ENCODE measurements at places on chromosomes 1 and 21. TPM values are rescaled to one million over a fixed set of nuclear protein-coding genes. Genes with fewer than 3 reads are reported as not detected.
A peak's percentile ranks its signal among the peaks of the same experiment; 100 is the strongest.

- H3K4me3 ChIP-seq: no peak overlapping the region
- H3K27ac ChIP-seq: no peak overlapping the region
- no peak for DNase-seq
- H3K4me1 ChIP-seq: peaks cover 10% of the 10 kb centered on the region
- H3K36me3 ChIP-seq: no peaks in the 10 kb centered on the region
Measured at GRCh38 chr1:68113966-68114365, 63.5 kb upstream of the DIRAS3 start.

Gene SPRR5
- total RNA-seq: not detected

DNA sequence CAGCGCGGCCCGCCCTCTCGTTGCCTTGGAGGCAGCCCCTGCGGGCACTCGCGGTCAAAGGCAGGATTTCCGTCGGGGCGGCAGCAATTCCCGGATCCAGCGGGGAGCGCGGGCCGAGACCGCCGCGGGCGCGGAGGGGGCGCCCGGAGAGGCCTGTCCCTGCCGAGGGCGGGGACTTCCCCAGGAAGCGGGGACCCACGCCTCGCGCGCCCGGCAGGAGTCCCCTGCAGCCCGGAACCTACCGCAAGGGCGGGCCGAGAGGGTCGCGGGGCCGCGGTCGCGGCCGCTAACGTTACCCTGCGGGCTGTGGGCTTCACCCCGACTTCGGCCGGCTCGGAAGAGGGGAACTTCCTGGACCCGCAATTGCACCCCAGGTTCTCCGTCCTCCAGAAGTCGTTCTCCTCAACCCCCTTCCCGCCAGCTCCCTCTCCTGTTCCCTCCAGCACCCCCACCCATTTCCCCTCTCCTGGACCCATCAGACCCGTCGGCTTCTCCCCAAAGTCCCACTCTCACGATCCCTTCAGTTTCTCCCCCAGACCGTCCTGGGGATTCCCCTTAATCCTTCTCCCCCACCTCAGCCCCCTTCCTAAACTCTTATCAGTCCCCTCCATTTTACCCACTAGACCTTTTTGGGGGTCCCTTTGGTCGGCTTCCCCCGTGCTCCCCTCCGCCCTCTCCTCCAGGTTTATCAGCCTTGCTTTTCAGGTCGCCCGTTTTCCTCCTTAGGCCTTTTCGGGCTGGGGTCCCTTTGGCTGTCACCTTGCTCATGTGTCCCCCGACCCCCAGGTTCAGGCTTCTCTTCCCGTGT lies 604 bp downstream of the FGR start:
- peaks cover 21% of the 10 kb centered on the region for H3K27me3 ChIP-seq
- peak overlapping the region; percentile 52 for H3K4me3 ChIP-seq
- no peaks in the 10 kb centered on the region for H3K36me3 ChIP-seq
- H3K4me1 ChIP-seq: peaks cover 15% of the 10 kb centered on the region
- peak overlapping the region; percentile 78 for H3K27ac ChIP-seq
- DNase-seq: no peak

DNA sequence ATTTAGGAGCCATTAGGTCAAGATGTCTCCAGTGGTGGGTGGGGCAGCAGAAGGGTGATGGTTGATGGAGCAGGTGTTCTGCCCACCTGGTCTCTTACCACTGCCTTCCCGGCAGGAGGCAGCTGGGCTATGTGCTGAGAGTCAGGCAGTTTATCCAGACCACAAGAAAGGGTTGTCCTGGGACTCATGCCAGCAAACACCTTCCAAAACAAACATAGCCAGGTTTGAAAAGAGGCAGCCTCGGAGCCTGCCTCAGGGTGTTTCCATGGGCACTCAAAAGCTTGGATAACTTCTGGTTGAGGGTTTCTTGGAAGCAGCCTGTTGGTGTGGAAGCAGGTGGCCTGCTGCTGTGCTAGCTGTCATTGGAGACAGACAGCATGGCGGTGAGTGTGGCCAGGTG lies 187.2 kb downstream of the PCP4 start:
- no peak overlapping the region for H3K4me3 ChIP-seq
- DNase-seq: no peak
- no peaks in the 10 kb centered on the region for H3K4me1 ChIP-seq
- H3K27ac ChIP-seq: no peak overlapping the region

DNA sequence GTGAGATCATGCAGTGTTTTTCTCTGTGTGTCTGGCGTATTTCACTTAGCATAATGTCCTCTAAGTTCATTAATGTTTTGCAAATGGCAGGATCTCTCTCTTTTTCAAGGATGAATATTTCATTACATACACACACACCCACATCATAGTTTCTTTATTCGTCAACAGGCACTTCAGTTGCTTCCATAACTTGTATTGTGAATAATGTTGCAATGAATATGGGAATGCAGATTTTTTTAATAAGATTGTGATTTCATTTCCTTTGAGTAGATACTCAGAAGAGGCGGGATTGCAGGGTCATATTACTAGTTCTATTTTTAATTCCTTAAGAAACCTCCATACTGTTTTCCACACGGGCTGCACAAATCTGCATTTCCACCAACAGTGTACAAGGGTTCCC lies 134.0 kb downstream of the CLEC20A start:
- no peaks in the 10 kb centered on the region for H3K36me3 ChIP-seq
- no peaks in the 10 kb centered on the region for H3K27me3 ChIP-seq
- peaks cover 19% of the 10 kb centered on the region for H3K4me1 ChIP-seq
- no peak overlapping the region for H3K4me3 ChIP-seq

Measured in gastrocnemius medialis (tissue), 4 donors.